ENCODE measurements at places on chromosomes 4 and X.

- no peak for DNase-seq
Measured at GRCh38 chr4:126489826-126490463, 1142.8 kb upstream of the INTU start.

DNA sequence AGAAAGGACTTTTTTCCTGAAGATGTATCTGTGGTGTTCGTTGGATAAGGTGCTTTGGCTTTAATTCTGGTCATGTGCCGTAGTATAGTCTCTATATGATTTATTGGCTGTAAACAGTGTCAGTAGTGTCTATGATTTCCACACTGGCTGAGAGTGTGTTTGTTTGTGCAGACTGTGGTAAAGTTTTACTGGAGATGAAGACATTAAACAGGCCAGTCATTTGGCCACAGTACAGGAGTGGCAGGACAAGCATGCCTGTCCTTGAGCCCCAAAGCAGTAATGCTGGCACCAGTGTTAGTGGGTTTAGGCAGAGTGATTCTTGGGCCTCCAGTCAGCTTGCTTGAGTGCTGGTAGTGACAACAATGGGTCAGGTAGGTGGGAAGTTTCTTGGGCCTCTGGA is 1023.9 kb upstream of the GRID2 start:
- no peak for DNase-seq

DNA sequence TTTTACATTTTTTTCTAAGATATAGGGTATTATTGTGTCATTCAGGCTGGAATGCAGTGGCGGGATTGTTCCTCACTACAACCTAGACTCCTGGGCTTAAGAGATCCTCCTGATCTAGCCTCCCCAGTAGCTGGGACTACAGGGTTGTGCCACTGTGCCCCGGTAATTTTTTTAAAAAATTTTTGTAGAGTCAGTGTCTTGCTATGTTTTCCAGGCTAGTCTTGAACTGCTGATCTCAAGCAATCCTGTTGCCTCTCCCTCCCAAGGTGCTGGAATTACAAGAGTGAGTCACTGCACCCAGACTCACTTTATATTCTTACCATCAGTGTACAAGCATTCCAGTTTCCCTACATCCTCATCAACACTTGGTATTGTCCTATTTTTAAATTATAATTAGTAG is 156.4 kb upstream of the GYPA start:
- no peak for DNase-seq

- DNase-seq: no peak
Measured at GRCh38 chrX:139795196-139795595, 87.2 kb upstream of the MCF2 start.

- DNase-seq: no peak
Measured at GRCh38 chrX:71147496-71148277, 3.0 kb downstream of the NLGN3 start.

Data from naive thymus-derived CD8-positive, alpha-beta T cell (primary cell).